ENCODE measurements at places on chromosomes 11 and 22. TPM values are rescaled to one million over a fixed set of nuclear protein-coding genes. Genes with fewer than 3 reads are reported as not detected.

- no peak for DNase-seq
Observed at GRCh38 chr11:95132956-95133355, 43.3 kb downstream of the ENDOD1 start.

DNA sequence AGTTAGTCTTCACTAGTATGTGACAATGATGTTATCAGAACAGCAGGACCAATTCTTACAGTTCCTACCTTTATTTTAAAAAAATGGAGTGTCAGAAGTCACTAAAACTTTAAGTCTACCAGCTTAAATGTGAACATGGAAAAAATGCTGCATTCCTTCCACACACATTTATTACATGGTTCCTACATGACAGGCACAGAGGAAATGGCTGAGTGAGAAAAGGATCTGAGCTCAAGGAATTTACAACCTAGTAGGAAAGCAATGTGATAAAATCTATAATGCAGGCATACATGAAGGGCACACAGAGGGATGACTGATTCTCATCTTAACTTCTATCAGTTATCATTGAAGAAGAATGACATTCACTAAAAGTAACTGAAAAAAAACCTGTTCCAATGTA, 23.0 kb downstream of the CLDN25 start:
- DNase-seq: no peak

GRCh38 chr11:96012086-96012824, 88.3 kb upstream of the MTMR2 start:
- DNase-seq: peak; percentile 82

GRCh38 chr22:39144101-39144767, 8.2 kb downstream of the CBX7 start:
- DNase-seq: peak; percentile 92

GRCh38 chr22:42959576-42960509, 55.1 kb downstream of the PACSIN2 start:
- peak; percentile 63 for DNase-seq

DNA sequence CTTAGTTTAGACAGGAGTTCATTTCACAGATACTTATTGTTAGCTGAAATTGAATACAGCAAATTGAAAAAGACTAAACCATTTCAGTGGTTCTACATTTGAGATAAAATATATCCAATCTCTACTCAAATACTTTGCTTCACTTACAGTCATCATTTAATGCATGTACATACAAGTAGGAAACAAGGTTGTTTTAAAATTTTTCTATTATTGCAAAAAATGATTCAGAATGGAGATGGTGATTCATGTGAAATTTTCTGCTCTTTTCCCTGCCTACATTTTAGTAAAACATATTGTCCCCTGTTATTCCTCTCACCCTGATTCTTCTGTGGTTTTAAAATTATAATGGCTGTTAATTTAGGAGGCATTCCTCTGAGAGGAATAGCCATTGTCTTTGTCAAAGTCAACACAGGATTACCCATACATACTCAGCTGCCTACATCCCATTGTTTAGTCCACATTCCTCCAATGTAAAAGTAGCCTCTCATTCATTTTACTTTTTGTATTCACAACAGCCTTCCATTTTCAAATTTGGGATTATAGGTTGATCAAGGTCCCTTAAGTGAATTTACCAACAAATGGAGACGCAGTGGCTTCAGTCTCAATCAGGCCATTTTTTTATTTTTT, 60.1 kb downstream of the TRPC6 start:
- no peak for DNase-seq

- no peak for DNase-seq
Observed at GRCh38 chr22:28506150-28506535, 173.5 kb downstream of the TTC28 start.

GRCh38 chr11:75718419-75719339, 1.0 kb downstream of the MOGAT2 start:
- no peak for DNase-seq

- DNase-seq: no peak
Observed at GRCh38 chr11:13440100-13440855, 22.7 kb downstream of the BTBD10 start.

DNA sequence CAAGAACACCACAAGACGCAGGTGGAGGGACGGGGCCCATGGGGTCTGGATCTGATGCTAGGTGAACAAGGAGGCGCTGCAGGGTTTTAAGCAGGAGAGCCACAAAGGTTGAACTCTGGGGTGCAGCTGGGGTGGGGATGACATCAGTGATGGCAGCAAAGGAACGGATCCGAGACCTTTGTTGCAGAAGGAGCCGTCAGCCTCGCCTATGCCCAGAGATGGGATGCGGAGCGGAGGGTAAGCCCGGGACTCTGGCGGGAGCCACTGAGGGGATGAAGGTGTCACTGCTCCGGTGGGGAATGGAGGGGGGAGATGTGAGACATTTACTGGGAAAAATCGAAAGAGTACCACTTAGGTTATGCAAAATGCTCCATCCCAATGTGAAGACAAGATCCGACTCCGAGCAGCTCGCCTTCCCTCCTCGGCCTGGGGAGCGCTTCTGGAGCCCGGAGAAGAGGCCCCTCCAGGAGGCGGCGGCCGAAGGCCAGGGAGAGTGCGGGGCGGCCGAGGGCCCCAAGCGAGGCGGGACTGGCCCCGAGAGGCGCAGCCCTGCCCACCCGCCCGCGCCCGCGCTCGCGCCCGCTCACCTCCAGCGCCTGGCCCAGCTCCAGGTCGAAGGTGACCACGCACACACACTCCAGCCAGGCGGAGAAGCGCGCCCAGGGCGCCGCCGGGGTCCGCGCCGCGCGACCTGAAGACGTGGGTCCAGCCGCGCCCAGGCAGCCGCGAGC, 422 bp downstream of the DENND6B start:
- no peak for DNase-seq

- no peak for DNase-seq
Observed at GRCh38 chr11:76267556-76267955, 61.3 kb upstream of the WNT11 start.

- no peak for DNase-seq
Observed at GRCh38 chr22:40853961-40854360, 2.5 kb downstream of the ST13 start.

GRCh38 chr11:88292171-88292843, 45.2 kb downstream of the CTSC start:
- no peak for DNase-seq

DNA sequence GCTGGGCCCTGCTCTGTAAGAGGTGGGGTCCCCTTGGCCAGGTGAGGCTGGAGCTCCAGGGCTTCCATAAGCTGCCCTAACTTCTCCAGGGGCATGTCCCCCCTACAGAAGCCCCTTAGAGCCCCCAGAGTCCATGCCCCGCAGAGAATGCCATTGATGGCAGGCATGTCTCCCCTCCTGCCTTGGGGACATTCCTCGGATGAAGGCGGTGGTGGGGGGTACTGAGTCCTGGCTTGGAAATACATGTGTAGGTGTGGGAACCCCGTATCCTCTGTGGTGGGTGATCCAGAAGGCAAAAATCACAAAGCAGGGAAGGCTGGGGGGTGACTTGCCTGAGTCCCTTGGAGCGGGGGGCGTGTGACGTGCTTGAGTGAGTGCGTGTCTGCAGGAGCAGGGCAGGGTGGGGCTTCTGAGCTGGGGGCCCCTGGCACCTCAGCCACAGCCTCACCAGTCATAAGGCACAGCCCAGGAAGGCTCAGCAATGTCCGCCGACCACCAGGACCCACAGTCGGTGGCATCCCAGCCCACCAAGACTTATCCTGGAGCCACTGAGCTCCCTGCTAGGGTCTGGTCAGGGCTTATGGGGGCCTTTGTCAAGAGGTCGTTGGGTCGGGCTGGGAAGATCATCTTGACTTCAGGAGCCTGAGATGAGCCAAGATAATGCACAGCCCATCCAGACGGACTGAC, 69.8 kb upstream of the KCNQ1OT1 start:
- no peak for DNase-seq

DNA sequence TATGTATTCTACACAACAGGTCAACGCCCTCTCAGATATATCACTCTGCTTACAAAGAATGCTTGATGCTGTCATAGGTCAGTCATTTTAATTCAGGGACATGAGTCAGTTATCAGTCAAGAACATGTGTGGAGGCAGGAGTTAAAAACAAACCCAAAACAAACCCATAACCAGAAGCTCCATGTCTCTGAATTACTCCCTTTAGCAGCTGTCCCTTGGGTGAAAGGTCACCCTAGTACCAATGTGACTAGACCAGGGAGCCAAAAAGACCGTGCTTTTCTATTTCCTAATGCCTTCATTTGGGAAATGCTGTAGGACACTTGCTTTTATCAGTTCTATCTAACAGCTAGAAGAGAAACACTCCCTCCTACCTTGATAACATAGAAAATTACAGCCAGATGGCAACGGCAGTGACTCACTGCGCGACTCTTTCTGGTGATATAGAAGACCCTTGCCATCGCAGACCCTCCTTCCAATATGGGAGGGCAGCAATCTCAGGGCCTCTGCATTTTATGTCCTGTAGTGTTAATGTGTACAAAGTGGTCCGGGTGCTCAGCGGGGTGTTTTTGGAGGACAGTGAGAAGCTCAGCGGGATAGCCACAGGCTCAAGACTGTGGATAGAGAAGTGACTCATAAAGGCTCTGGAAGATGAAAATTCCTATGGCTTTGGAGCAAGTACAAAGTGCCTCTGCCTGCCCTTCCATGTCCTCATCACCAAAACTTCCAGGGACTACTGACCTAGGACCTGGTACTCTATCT, 24.8 kb downstream of the APOL5 start:
- DNase-seq: no peak

DNA sequence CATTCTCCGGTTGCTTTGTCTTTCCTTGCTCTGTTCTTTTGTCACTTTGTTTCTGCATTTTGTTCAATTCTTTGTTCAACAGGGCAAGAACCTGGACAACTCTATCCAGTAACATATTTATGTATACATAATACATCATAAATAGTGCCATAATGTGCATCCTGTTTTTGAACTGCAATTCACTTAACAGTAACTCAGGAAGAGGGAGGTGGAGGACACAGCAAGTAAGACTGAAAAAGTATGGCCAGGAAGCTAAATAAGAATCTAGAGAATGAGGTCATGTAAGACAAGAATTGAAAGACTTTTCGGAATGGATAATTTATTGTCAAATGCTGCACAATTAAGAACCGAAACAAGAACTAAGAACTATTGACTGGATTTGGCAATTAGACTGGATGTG, 29.2 kb upstream of the CHORDC1 start:
- no peak for DNase-seq

DNA sequence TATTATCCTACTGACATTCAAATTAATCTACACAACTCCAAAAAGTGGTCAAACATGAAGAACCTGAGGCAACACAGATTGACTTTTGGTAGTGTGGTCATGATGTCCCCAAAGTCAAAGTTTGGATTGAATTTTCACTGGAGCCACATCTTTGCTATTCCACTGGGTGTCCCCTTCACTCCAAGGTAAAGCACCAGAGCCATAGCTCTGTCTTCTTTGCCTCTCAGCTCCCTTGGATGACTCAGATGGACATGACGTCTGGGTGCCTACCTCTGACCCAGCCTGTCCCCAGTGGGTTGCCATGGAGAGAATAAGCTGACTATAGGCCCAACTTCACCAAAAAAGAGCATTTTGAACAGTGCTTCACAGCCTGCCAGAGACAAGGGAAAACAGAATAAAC, 57.4 kb upstream of the ARHGAP42 start:
- no peak for DNase-seq

GRCh38 chr11:22668005-22668796, 1.8 kb downstream of the GAS2 start:
- DNase-seq: no peak

DNA sequence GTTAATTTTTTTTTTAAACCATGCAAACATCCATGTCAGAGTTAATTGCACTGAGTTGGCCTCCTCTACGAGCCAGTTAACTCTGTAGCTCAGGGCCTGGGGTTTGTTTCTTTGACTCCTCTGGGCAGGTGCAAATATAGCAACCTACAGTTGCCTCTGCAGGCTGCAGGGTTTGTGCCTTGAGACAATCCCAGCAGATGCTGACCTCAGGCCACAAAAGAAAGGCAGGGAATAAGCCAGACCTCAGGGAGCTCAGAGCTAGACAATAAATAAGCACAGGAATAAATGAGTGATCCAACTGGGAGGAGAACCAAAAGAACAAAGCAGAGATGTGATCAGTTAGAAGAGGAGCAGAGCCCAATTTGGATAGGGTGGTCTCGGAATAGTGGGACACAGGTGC, 390.8 kb downstream of the SHANK2 start:
- DNase-seq: no peak

GRCh38 chr11:15127341-15127740, 12.6 kb downstream of the INSC start:
- DNase-seq: no peak

- DNase-seq: no peak
Observed at GRCh38 chr22:32775957-32776356, 25.5 kb upstream of the TIMP3 start.

DNA sequence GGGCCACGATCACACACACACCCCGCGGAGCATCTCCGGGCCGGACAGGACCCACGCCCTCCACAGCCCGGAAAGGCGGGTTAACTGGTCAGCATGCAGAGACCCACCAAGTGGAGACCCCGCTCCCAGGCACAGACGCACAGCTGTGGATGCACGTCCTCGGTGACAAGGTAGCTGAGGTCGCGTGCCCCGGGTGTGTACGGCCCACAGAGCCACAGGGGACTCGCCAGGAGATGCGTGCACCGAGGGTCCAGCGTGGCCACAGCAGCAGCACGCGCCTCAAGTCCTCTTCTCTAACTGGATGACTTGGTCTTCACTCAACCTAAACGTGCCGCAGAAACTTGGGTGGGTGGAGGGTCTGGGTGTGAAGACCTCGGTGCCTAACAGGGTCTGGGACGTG, 5.5 kb downstream of the H19 start:
- DNase-seq: peak; percentile 9

DNA sequence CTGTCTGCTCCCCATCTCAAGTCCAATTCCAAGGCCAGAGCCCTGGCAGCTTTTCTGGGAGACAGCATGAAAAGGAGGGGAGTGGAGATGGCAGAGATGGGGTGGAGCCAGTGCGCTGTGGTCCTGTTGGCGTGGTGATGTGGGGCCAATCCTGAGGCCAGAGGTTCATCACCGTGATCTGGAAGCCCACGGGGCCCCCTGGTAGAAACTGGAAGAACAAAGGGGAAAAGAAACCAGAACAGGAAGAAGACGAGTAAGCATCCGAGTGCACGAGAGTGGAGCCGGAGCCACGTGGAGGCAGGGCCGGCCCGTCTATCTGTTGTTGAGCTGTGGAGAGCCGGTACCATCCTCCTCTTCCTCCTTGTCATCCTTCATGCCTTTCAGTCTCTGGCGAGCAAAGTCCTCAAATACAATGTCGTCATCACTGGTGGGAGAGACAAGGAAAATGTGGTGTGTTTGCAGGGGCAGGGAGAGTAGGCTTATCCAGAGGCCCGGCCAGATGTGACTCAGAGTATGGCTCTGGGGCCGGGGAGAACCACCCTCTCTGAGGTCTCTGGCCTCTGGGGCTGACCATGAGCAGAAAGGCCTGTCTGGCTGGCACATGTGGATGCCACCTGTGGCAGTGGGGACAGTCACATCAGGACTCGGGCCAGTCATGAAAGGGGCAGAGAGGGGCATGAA, 25.4 kb downstream of the TPBGL start:
- no peak for DNase-seq

Gene OR52H1
- total RNA-seq: not detected

Gene OR8D4
- total RNA-seq: not detected

Gene GLYATL1
- not detected for total RNA-seq

Gene CNIH2
- total RNA-seq: 1.0 TPM

Gene RIMBP3B
- total RNA-seq: 0.26 TPM

Gene CCDC87
- total RNA-seq: 0.21 TPM

Gene PGGHG
- 142 TPM for total RNA-seq

Gene PLEKHB1
- total RNA-seq: 1.5 TPM

Gene NOX4
- total RNA-seq: not detected

Gene PTPN5
- total RNA-seq: not detected

Gene PKNOX2
- total RNA-seq: not detected

Gene SCGB1A1
- not detected for total RNA-seq

Gene SMC1B
- 0.59 TPM for total RNA-seq

Gene DSCAML1
- total RNA-seq: 0.02 TPM

Gene ENDOD1
- 34.3 TPM for total RNA-seq

Gene RIC8A
- total RNA-seq: 128 TPM
